ENCODE measurements at places on chromosomes 13 and 19.

DNA sequence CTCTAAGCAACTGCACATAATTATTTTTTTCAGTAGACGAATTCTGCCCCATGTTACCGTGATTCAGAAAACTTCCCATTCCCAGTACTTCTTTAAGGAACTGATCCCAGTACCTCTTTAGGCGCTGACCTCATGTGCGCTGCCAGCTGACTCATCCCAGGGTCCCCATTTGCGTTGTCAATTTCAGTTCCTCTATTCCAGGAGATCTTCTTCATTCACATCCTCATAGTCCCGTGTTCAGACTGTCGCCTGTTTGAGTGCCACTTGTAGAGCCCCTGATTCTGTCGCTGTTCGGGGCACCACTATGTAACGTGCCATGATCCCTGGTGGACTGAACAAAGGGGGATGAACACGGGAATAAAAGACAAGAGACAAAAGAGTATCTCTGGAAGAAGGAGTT lies 16.4 kb downstream of the FPR3 start:
- DNase-seq = no peak

GRCh38 chr19:289651-290371 lies 1.4 kb downstream of the PLPP2 start:
- no peak for DNase-seq

DNA sequence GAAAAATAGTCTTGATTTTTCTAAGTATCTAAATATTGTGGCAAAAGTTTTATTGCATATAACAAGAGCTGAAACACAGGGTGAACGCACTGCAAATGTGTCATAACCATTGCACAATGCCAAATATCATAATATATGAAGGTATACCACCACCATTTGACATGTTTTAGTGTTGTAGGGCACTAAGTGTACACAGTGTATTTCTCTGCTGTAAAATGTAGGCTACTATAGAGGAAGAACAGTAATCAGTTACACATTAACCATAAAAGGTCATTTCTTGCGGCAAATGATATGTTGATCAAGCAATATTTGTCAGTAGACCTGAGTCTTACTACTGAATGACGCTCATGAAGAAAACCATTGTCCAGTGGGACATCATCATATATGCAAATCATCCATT lies 18.3 kb upstream of the KLF5 start:
- no peak for DNase-seq

- DNase-seq = no peak
These were observed 110.2 kb upstream of the GJB6 start for GRCh38 chr13:20342311-20342710.

GRCh38 chr19:984165-984967 lies at the start of gene WDR18:
WDR18 (plus strand) TSS chr19:984345; CDS start chr19:984354, 9 bp downstream.
- DNase-seq = peak; percentile 27
